Kidney glomerular epithelial cell (primary cell): ENCODE measurements at places on chromosomes 12 and 14.
A peak's percentile ranks its signal among the peaks of the same experiment; 100 is the strongest.

DNA sequence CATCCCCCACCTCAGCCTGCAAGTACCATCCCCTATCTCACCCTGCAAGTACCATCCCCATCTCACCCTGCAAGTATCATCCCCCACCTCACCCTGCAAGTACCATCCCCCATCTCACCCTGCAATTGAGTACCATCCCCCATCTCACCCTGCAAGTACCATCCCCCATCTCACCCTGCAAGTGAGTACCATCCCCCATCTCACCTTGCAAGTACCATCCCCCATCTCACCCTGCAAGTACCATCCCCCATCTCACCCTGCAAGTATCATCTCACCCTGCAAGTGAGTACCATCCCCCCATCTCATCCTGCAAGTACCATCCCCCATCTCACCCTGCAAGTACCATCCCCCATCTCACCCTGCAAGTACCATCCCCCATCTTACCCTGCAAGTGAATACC lies 45.0 kb downstream of the ZC3H14 start:
- DNase-seq = no peak

DNA sequence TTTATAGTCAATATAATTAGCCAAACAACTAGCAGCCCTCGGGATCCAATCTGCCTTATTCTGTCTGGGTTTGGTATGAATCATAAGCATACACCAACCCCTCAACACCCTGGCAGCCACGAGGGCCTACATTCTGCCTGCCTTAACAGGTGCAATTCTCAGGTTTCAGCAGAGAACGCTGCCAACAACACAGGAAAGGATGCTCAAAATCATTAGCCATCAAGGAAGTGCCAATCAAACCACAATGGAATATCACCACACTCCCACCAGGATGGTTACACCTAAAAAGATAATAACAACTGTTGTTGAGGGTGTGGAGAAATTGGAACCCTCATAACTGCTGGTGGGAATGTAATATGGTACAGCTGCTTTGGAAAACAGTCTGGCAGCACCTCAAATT lies 122.8 kb downstream of the TTC7B start:
- no peak for DNase-seq

DNA sequence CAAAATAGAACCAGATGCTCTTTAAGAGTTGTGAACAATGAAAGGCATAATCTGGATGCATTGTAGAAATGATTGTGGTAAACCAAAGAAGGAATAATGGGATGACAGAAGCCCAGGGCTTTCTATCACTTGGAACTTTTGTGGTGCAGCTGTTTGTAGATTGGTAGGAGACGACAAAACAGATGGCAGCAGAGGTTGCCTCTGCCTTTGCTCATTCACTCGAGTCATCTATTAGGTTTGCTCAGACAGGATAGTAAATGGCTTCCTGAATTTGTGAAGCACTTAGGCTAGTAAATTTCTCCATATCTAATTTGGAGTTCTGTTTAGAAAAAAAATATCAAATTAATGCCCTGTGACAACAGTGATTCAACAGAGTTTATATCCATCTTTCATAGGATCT lies 78.4 kb downstream of the FGD4 start:
- DNase-seq = no peak

GRCh38 chr12:24902511-24903328 lies 46.2 kb downstream of the BCAT1 start:
- no peak for DNase-seq

DNA sequence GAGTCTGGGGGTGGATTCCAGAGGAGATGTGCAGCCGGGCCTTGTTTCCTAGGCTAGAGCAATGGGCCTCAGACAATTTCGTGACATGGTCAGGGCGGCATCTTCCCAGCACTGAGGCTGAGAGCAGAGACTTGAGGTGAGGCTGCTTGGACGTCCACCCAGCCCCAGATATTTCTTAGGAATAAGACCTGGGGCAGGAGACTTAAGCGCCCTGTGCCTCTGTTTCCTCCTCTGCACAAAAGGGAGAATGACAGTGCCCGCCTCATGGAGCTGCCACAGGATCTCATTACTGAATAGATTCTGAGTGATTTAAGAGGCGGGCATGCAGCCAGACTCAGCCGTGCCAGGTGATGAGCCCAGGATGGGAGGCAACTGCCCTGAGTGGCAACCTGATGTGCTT lies 297.9 kb upstream of the SFSWAP start:
- DNase-seq = no peak

DNA sequence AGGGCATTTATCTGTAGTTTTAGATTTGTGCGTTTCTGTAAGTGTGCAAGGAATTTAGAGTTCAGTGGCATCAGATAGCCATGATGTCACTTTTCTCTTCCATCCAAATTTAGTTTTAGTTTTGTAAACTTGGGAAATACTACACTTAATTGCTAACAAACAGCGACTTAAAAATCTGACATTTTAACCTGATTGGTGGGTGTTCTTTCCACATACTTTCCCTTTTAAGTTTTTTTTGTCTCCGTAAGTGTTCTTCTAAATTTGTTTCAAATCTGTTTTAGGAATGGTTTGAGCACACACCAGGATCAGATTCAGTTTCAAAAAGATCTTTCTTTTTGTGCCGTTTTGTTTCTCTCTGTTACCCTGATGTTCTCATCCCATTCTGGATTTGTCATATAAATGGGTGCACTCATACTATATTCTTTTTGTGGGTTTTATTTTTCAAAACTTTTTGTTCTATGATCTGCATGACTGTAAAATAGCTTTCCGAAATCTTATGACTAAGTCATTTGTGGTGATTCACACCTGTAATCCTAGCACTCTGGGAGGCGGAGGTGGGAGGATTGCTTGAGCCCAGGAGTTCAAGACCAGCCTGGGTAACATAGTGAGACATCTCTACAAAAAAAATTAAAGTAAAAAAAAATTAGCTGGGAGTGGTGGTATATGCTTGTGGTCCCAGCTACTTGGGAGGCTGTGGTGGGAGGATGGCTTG lies 58.9 kb downstream of the FBXO34 start:
- DNase-seq = no peak

DNA sequence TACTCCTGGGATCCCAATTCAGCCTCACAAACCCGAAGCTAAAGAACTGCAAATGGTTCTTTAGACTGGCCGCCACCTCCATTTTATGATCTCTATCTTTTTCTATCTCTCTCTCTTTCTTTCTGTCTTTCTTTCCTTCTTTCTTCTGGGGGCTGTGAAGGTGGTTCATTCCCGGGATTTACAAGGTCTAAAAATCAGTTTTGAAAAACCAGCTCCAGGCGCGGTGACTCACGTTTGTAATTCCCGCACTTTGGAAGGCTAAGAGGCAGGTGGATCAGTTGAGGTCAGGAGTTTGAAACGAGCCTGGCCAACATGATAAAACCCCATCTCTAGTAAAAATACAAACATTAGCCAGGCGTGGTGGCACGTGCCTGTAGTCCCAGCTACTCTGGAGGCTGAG lies 67.2 kb upstream of the VASH1 start:
- DNase-seq = no peak

DNA sequence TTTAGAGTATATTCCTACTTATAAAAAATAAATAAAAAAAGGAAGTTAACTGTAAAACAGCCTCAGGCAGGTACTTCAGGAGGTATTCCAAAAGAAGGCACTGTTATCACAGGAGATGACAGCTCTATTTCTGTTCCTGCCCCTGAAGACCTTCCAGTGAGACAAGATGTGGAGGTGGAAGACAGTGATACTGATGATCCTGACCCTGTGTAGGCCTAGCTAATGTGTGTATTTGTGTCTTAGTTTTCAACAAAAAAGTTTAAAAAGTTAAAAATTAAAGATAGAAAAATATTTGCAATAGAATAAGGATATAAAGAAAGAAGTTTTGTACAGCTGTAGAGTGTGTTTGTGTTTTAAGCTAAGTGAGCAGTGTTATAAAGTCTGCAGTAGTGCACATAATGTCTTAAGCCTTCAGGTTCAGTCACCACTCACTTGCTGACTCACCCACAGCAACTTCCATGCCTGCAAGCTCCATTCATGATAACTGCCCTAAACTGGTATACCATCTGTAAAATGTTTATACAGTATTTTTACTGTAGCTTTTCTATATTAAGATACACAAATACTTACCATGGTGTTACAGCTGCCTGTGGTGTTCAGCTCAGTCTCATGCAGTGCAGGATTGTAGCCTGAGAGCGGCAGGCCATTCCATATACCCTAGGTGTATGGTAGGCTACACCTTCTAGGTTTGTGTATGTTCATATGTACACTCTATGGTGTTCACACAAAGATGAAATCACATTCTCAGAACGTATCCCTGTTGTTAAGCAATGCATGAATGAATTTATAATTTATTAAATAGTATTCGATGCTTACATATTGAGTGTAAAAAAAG lies 121.1 kb downstream of the ANO6 start:
- DNase-seq = peak; percentile 15

DNA sequence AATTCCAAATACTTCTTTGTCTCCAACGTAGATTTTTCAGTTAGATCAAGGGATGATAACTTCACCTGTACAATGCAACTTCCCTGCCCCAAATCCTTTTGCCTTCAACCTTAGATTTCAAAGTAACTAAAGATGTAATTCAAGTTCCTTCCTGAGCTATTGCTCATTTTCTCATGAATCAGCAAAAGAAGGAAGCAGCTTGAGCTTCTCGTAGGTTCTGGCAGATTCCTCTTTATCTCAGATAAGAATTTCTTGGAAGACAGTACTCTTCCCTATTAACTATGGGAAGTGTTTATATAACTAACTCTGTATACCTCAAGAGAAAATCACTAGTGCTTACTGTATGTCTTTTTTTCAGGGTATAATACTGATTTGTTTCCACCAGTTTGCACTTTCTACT lies 203.8 kb downstream of the RASSF9 start:
- no peak for DNase-seq

GRCh38 chr12:47312147-47312546 lies 232.4 kb upstream of the AMIGO2 start:
- DNase-seq = no peak

DNA sequence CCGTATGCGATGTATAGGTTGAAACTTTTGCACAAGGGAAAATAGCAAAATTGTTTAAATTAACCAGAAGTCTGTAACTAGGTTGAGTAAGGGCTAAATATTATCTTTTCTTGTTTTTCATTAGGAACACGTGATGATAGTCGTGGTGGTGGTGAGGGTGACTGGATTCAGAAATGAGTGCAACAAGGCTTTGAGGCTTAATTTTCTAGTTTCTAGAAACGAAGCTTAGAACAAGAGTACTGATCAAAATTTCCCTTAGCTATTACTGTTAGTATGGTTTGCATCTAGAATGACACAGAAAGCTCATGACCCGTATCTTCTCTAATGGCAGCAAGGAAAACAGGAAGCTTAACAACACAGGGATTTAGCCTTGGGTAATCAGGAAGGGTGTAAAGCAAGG lies 7.0 kb downstream of the SLIRP start:
- no peak for DNase-seq

DNA sequence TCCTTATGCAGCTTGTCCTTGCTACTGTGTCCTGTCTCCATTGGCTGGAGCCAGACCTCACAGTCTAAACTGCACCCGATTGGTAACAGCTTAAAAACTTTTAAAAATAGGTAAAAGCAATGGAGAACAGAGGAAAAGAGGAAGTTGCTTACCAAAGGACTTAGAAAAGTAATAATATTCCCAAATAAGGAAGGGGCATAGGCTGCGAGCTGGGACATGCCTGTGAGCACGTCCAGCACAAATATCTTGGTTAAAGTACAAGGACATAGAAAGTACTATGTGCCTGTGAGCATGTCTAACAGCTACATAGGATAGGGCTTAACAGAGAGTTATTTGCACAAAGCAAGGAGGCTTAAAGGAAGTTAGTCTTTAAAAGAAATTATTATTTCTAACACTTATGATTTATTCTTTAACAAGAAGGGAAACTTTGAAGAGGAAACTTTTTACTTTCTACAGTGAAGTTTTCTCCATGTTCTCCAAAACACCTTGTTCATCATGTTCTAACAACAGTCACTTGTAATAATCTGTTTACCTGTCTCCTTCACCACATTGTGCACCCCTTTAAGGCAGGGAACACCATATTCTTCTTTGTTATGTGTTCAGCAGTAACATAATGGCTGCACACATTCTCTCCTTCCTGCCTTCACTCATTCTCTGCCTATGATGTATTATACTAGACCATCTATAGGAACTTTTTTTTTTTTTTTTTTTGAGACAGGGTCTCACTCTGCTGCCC lies 9.8 kb upstream of the UBE2N start:
- no peak for DNase-seq

- peak; percentile 23 for DNase-seq
These were observed 12.7 kb upstream of the HDAC7 start for GRCh38 chr12:47832263-47832933.

DNA sequence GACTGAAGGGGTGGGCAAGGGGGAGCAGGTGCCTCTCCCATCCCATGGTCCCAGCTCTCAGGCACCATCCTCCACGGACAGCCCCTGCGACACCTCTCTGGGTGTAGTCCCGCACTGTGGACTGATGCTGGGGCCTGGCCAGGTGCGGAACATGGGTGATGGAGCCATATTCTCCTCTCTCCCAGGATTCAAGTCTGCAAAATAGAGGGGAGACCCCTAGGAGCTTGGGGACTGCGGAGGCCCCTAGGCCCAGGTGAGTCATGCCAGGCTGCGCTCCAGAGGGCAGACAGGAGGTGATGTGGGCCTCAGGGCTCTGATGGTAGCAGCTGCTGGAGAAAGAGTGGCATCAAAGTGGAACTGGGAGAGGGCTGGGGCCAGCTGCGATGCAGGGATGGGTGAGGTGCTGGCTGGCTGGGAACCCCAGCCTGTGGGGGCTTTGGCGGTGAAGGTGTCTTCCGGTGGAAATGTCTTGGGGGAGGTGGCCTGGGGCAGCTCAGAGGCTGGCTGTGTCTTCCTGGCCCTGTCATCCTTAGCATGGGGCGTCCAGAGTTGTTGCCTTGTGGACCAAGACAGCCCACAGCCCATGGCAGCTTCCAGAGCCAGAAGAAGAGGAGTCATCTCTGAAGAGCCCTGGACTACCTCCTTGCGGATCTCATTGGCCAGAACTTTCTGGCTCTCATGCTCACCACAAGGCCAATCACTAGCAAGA lies 149.1 kb downstream of the KIF26A start:
- DNase-seq = no peak

GRCh38 chr12:130338794-130339601 lies 1.3 kb downstream of the PIWIL1 start:
- no peak for DNase-seq

DNA sequence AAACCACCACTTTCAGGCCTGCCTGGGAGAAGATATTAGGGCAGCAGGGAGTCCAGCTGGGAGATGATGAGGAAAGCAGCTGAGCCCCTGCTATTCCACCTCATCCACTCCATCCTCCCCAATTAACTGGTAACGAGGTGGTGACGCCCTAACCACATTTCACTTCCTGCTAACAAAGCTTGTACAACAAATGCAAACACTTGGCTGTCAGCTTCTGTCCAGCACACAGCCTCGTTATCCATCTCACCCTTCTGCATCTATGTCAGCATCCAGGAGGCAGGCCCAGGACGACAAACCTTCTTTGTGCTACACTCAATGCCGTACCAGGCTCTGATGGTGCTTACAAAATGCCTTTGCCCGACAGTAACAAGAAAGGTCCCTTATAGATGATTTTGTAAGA lies 225.4 kb downstream of the APAF1 start:
- no peak for DNase-seq

GRCh38 chr12:53093777-53094393 lies 3.6 kb upstream of the IGFBP6 start:
- no peak for DNase-seq

- DNase-seq = no peak
These were observed 64.3 kb downstream of the SLC16A7 start for GRCh38 chr12:59660148-59660547.

DNA sequence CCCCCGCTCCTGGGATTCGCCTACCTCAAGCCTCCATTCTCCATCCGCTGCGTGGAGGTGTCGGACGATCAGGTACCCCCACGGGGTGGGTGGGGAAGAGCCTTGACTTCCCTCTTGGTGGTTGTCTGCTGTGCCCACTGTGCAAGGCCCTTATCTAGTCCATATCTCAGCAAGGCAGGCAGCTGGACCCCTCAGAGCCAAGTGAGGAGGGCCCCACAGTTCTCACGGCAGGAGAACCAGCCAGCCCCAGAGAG lies 39.9 kb downstream of the MMAB start:
- no peak for DNase-seq
